ENCODE measurements at places on chromosomes 3 and 15.
A peak's percentile ranks its signal among the peaks of the same experiment; 100 is the strongest.

GRCh38 chr3:102529452-102529851 is 94.6 kb downstream of the ZPLD1 start:
- DNase-seq, result no peak

- no peak for DNase-seq
These were observed 961.7 kb downstream of the FHIT start for GRCh38 chr3:60289341-60290121.

DNA sequence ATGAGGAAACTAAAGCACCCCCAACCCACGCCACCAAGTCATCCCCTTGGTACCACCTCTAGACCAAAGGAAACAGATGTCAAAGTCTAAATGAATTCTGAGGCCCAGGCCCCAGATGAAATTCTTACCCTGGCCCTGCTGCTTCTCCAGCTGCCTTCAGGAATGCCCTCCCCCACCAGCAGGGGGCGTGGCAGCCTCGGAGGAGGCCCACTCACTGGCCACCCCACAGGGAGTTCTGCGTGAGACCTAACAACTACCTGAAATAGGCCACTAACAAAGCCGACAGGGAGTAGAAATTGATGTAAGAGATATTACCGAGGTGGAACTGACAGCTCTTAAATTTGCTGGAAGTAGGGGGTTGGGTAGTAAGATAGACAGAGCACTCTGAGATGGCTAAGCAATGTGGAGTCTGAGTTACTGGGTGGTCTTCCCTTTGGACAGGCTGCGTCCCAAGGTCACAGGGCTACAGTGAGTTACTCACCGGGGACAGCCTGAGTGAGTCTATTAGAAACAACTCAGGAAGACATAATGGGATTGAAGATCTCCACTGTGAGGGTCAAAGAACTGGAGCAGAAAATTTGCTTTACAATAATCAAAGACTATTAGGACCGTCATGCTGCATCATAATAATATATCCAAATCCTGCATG is 240.7 kb downstream of the SHOX2 start:
- DNase-seq, result peak; percentile 72

DNA sequence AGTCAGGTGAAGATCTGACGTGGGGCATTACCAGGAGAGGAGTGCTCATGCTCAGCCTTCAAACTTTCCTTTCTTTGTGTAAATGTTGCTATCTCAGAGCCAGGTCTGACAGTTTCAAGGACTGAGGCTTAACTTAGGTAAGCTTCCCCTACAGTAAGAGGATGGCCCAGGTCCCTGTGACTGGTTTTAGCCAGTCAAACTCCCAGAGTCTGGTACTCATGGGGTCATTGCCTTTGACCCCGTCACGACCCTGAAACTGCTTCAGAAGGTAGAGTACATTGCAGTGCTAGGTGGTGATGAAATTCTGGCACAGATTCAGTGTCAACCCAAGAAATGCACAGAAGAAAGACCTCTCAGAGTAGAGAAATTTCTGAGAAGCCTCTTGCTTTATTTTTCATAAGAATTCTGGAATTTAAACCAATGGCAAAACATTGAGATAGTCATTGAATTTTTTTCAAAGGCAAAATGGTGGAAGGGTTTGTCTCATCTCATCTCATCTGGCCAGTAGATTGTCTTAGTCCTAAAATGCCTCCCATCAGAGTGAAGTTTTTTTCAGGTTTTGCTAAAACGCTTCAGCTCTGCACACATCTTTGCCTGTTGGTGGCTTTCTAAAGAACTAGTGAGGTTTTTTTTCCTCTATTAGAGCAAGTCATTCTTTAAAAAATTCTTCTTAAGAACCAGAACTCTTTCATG is 23.1 kb downstream of the ZBTB38 start:
- no peak for DNase-seq

DNA sequence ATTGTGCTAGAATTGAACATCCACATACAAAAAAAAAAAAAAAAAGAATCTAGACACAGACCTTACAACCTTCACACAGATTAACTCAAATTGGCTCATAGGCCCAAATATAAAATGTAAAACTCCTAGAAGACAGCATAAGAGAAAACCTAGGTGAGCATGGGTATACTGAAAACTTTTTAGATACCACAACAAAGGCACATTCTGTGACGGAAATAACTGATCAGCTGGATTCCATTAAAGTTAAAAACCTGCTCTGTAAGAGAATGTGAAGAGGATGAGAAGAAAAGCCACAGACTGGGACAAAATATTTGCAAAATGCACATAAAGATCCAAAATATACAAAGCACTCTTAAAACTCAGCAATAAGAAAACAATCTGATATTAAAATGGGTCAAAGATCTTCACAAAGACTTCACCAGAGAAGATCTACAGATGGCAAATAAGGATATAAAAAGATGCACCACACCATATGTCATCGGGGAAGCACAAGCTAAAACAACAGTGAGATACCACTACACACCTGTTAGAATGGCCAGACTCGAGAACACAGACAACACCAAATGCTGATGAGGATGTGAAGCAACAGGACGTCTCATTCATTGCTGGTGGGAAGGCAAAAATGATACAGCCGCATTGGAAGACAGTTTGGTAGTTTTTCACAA is 167.9 kb downstream of the PDE8A start:
- no peak for DNase-seq

DNA sequence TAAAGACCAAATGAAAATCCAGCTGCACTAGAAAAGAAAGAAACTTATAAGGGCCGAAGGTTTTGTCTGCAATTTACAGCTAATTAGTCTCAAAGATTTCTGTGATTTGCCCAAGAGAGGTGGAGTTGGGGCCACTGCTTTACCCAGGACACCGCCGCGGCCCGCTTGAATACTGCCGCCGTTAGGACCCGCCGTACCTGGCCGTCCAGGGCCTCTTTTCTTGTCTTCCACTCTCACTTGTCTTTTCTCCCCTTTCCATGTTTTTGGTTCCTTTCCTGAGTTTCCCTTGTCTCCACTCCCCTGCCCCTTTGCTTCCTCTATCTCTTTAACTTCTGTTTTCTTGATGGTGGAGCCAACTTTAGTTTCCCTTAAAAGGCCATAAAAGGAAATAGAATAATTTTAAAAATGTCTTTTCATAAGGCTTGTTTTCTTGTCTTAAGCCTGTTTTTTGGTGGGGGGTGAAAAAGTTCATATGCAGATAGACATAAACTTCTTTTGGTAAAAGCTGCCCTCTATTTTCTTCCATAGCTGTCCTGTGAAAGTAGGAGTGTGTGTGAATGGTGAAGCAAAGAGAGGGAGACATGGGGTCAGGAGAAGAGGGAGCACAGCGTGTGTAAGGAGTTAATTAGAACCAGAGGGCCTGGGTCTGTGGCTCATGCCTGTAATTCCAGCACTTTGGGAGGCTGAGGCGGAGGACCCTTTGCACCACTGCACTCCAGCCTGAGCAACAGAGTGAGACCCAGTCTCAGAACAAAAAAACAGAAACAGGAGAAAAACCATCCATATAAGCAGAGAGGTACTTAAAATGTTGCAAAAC is 16.0 kb upstream of the CCNL1 start:
- DNase-seq, result no peak

- DNase-seq, result no peak
These were observed 517.0 kb upstream of the PPP2R3A start for GRCh38 chr3:135448520-135448919.

- no peak for DNase-seq
These were observed 32.4 kb downstream of the PAK2 start for GRCh38 chr3:196772102-196772501.

- no peak for DNase-seq
These were observed 14.6 kb upstream of the PRICKLE2 start for GRCh38 chr3:64239841-64240240.

GRCh38 chr15:78949461-78949860 is 4.6 kb upstream of the CTSH start:
- DNase-seq, result no peak

DNA sequence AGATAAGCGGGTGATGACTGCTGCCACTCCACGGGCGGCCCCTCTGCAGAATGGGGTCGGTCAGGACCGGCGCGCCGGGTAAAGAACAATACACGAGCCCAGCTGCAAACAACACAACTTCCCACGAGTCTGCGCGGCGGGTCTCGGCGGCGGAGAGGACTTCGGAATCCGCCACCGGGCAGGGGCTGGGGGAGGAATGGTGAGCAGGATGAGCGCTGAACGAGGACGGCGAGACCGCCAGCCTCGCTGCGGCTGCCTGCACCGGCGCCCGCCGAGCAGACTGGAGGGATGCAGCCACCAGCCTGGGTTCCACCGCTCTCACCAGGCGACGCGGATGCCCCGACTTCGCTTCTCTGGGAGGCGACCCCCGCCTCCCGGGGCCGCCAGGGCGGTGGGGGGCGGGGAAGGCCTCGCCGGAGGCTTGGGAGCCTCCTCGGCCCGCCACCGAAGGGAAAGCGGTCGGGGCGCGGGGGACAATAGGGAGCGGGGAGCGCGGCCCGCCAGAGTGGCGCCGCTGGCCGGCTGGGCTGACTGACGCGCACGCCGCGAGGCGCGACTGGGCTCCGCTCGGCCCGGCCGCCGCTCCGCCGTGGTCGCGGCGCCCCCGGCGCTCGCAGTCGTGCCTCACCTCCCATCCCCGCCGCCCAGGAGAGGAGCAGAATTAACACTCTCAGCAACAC is 515 bp downstream of the ADAM10 start:
- peak; percentile 83 for DNase-seq

DNA sequence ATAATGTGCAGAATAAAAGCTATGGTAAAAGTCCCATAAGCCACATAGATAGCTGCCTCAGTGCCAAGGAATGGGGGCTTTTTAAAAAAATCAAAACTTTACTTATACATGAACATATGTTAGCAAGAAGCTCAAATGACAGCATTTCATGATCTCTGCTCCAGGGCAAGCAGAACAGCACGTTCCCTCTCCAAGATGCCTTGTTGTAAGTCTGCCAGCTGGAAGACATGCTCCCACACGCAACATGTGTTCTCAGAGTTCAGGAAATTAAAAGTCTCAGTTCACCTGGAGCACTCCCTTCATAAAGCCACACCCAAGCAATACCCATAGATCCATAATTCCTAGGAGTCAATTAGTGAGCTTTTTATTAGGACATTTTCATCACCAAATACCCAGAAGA is 52.2 kb downstream of the ABI3BP start:
- no peak for DNase-seq

DNA sequence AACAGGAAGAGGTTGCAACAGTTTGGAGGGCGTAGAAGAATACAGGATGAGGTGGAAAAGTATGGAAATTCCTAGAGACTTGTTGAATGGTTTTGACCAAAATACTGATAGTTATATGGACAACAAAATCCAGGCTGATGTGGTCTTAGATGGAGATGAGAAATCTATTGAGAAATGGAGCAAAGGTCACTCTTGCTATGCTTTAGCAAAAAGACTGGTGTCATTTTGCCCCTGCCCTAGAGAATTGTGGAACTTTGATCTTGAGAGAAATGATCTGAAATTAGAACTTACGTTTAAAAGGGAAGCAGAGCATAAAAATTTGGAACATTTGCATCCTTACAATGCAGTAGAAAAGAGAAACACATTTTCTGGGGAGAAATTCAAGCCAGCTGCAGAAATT is 686.9 kb upstream of the GBE1 start:
- no peak for DNase-seq

DNA sequence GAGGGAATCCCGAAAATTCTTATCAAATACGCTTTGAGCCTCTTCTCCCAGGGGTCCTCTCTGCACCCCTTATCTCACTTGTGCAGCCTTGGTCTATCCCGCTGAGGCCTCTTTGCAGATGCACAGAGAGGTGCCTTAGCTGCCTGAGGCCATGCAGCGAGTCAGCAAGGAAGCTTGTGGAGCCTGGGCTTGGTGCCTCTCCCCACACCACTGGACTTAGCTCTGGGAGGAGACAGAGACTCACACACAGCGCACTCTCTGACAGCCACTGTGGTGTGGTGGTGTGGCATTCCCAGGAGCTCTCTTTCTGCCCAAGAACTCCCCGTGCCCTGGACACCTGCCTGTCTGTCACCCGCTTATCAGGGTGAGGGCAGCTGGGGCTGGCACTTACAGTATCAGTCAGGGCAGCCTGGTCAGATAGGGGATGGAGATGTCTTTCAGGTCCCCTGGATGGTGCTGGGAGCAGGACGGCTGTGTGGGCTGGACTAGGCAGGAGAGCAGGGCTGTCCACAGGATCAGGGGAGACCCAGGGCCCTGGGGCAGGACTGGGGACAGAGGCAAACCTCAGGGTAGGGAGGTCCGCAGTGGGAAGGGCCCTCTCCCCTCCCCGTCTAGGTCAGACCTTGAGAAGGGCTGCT is 10.2 kb upstream of the LINGO1 start:
- no peak for DNase-seq

DNA sequence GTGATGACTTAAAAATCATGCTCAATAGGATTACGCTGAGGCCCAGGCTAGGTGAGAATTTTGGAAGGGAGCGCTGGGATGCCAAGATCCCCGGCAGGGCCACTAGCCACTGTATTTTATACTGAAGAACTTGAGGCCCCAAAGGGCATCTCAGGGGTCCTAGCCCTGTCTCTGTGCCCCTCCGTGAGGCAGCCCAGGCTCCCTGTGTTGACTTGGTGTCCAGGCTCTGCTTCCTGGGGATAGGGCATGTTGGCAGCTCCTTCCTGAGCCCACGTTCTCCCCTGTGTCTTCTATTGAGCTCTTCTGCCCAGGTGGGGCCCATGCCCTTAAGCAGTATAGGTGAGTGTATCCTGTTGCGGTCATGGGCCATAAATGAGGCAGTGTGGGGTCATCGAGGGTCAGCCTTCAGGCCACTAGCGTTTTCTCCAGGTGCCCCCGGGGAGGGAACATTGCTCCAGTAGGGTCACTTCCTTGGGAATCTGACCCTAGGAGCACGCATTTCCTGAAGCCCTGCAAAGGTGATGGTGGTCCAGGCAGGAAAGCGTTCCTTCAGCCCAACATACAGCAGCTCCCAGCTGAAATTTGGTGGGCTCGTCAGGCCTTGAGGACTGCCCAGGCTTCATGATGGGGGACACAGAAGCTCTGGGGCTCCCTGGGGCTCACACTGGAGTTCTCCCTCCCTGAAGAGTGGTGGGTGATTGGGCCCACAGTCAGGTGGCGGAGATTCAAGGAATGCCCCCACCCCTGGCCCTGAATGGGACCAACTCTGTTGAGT is 189.4 kb downstream of the UBE3A start:
- peak; percentile 14 for DNase-seq

- no peak for DNase-seq
These were observed 43.1 kb upstream of the NMD3 start for GRCh38 chr3:161177991-161178390.

- no peak for DNase-seq
These were observed 129.4 kb downstream of the PGPEP1L start for GRCh38 chr15:98878172-98878571.

- no peak for DNase-seq
These were observed 106.5 kb upstream of the GALNT15 start for GRCh38 chr3:16067837-16068471.

DNA sequence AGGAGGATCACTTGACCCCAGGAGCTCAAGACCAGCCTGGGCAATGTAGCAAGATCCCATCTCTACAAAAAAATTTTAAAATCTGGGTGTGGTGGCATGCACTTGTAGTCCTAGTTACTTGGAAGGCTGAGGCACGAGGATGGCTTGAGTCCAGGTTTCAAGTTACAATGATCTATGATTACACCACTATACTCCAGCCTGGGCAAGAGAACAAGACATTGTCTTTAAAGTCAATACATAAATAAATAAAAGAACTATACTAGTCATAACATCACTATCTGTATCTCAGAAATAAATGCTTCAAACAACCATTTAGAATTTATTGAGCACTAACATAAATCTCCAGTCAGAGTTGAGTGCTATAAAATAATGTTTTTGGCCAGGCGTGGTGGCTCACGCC is 8.5 kb upstream of the PHLDB2 start:
- DNase-seq, result no peak

Measured in ecto neural progenitor cell (in vitro differentiated cells).